ENCODE measurements at places on chromosomes 12 and 14.

GRCh38 chr12:4112290-4112689, 161.3 kb upstream of the CCND2 start:
- DNase-seq: no peak

DNA sequence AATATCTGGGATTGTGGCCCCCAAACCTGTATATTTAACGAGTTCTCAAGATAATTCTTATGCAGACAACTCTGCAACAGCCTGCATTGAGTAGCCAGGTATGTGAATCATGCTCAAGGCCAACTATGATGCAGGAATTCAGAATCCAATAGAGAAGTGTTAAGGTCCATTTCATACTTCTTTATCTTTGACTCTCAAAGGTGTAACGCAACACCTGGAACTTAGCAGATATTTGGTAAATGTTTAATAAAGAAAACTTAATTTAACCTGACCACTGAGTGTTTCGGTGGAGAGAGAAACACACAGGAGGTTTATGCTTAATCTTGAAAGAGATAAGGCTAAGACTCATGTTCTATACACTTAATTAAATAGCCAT, 156.5 kb upstream of the PLEKHG7 start:
- DNase-seq: no peak

- DNase-seq: no peak
These were observed 18.3 kb downstream of the NOC4L start for GRCh38 chr12:132162508-132163031.

- no peak for DNase-seq
These were observed 151.7 kb downstream of the NUAK1 start for GRCh38 chr12:105986779-105987684.

- DNase-seq: no peak
These were observed 29.2 kb upstream of the DCN start for GRCh38 chr12:91211866-91212265.

DNA sequence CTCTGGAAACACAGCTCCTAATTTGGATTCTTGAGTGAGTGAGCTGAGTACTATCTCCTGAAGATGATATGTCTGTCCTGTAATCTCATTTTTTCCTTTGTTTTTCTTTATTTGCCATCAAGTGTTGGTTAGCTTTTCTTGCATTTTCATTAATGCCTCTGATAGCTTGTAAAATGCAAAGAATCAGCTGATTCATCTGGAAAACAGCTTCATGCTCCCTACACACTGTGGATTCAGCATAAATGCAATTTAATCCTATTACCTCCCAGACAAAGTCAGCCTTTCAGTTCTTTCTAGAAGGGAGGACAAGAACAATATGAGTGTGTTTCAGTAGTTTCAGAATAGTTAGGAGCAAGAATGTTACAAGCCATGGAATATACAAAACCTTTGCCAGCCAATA, 79.4 kb downstream of the DACT1 start:
- no peak for DNase-seq

DNA sequence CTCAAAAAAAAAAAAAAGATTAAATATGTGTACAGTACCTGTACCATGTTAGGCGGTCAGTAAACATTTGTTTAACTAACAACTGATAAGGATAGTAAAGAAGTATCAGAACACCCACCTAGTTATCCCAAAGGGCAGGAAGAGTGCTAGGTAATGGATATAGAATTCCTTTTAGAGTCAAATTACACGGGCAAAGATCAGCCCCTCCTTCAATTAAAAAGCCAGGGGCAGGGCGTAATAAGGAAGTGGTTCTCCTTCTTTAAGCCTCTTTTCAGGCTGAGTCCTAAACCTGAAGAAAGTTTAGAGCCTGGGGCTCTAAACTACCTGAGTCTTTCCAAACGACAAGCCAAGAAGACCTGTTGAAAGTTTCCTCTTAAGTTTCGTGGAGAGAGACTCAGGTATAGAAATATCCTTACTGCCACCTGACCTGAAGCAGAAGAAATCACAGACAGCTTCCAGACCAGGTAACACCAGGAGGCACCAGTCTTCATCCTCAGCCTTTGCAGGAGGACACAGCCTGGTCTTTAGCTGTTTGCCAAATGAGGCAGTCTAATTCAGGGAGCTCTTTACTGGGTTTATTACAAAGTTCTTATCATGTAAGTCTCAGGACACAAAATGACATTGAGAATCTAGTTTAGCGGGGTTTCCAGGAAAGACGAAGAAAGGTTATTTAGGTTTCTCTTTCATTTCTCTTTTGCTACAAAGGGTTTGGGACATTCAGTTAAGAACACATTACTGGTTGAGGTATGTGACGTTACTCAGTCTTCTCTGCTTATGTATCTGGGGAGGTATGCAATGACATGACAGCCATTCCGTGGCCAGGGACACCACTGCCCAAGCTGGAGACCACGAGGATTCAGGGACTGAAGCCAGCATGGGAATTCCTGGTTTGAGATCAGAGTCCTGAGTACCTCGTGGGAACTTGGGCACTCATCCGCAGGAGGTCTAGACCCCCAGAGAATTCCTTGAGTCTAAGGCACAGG, at the start of gene BCL2L14:
Gene BCL2L14, plus strand, starts transcription at position 266 of the 983 bp plus-strand sequence. CDS start 8,367 bp downstream, outside the sequence.
- DNase-seq: no peak

GRCh38 chr12:41073633-41074472, 114.3 kb upstream of the PDZRN4 start:
- no peak for DNase-seq

- DNase-seq: no peak
These were observed 13.5 kb upstream of the IRF2BPL start for GRCh38 chr14:77041881-77042545.

- DNase-seq: no peak
These were observed 1808.9 kb upstream of the SEL1L start for GRCh38 chr14:83342590-83342989.

GRCh38 chr12:113403435-113404415, at the start of gene SDS:
SDS (minus strand) TSS chr12:113403887; CDS start chr12:113399708, 4,179 bp downstream.
- no peak for DNase-seq

DNA sequence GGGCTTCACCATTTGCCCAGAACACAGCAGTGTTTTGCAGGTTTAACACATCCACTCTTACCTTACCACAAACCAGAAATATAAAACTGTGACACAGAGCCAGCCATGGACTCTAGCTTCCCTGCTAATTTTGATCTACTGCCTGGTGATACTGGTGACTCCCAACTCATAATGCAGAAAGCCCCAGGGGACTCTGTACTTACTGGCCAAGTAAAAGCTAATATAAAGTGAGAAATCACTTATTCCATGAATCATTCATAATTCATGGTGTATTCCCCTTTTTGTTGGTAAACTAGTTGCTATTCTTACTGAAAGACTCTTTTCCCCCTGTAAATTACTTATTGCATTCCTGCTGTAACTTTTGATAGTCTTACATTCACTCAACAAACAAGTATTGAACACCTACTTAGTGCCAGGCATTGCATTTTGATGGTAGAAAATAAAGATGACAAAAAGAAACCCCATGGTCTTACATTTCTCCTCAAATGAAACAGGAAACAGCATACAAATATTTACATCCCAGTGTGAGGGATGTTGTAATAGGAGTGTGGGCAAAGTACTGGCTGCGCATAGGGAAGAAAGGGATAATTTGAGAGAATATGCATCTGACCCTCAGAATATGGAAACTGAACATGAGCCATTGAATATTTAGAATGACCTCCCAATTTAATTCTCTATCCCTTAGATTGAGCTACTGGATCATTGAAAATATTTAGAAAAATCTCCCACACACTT, 279.6 kb downstream of the PDZRN4 start:
- DNase-seq: no peak

DNA sequence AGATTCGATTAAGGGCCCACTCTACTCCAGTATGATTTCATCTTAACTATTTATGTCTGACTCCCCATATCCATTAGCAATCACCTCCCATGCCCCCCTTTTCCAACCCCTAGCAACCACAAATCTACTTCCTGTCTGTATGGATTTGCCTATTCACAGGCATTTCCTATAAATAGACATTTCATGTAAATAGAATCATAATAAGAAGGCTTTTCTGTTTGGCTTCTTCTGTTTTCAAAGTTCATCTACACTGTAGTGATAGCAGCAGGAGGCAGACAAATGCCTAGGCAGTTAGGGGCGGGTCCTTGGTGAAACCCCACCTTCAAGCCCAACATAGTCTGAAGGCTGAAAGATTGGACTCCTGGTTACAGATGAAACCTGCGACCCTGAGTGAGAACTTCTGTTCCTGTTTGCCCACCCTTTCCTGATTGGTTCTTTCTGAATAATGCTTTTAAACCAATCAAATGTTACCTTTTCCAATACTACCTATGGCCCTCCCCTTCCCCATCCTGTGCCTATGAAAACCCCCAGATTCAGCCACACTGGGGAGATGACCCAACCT, 62.1 kb upstream of the HECTD1 start:
- no peak for DNase-seq

- DNase-seq: no peak
These were observed 23.3 kb upstream of the MARK3 start for GRCh38 chr14:103361867-103362266.

DNA sequence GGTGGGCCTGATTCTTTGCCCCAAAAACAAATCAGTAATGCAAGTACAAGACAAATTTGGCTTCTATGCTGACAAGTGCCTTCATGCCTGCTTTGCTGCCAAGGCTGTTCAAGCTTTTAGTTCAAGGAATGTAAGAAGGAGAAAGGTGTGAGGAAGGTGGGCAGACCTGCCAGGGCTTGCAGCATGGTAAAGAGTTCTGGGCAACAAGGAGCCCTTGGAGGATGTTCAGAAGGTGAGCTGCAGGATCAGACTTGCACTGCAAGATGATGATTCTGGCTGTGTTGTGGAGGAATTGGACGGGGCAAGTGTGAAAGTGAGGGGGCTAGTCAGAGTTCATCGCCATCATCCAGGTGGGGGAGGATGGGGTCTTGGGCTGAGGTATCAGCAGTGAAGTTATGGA, 167.9 kb downstream of the NUAK1 start:
- DNase-seq: no peak

DNA sequence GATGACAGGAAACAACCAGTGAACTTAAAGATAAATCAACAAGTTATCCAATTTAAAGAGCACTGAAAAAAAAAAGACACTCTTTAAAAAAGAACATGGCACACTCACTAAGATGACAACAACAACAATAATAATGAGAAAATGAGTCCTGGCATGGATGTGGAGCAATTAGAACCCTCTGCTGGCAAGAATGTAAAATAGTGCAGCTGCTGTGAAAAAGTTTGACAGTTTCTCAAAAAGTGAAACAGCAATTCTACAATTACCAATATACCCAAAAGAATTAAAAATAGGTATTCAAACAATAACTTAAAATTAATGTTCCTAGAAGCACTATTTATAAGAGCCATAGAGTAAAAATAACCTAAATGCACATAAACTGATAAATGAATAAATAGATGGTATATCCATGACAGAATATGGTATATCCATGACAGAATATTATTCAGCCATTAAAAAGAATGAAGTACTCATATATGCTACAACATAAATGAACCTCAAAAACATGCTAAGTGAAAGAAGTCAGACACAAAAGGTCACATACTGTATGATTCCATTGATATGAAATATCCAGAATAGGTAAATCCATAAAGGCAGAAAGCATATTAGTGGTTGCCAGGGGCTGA, 49.1 kb upstream of the GPHB5 start:
- no peak for DNase-seq

DNA sequence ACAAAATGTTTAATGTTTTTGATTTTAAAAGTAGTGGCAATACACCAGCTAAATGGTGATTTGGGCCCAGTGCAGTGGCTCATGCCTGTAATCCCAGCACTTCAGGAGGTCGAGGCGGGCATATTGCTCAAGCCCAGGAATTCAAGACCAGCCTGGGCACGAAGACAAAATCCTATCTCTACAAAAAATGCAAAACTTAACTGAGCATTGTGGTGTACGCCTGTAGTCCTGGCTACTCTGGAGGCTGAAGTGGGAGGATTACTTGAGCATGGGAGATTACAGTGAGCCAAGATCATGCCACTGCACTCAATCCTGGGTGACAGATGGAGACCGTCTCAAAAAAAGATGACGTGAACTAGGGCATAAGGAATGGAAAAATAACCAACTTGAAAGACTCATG, 4.7 kb downstream of the RPL36AL start:
- DNase-seq: no peak

GRCh38 chr14:91694643-91695042, 37.2 kb downstream of the CATSPERB start:
- no peak for DNase-seq

DNA sequence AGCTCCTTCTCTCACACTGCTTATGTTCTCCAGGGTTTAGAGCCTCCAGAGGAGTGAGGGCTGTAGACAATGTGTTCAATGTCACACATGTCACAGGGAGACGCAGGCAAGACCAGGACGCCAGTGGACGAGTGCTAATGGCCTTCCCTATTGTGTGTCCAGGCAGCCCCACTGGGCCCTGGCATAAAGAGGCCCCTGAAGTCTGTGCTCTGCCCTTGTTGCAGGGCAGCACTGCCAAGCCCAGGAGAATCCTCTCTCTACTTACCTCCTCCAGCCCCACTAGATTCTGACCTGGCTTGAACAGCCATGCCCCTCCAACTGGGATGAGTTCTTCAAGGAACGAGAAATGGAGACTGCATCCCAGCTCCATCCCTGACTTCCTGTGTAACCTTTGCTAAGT, 24.8 kb upstream of the TMEM106C start:
- peak; percentile 20 for DNase-seq

DNA sequence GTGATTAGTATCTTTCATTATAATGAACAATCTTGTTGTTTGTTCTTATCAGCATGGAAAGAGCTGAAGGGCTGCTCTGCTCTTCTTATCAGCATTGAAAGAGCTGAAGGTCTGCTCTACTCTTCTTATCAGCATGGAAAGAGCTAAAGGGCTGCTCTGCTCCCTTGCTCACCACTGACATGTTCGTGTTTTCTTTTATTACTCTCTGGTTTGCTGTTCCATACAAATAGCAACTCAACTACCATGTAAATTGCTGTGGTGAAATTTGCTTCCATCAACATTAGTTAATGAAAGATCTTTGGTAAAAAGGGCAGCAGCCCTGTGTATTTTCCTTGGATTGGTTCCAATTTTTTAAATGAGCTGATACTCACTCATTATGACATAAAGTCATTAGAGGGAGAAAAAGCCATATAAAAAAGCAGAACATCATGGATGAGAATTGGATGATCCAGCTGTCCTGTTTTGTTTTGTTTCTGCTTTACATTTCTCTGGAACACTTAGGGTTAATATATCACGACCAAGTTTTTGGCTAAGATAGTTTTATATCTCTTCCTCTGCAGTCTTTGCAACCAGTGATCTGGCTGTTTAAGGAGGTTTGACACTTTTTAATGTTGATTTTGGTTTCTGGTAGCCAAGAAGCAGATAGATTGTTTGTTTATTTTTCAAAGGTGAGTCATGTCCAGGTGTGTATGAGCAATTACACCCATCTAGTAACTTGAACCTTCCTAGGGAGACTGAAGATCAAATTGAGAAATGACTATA, 356.6 kb downstream of the CEP128 start:
- DNase-seq: no peak
